ENCODE measurements at places on chromosomes 3 and 15. TPM values are rescaled to one million over a fixed set of nuclear protein-coding genes. Genes with fewer than 3 reads are reported as not detected.
A peak's percentile ranks its signal among the peaks of the same experiment; 100 is the strongest.

The MAP6D1 gene
- 1.2 TPM for total RNA-seq

The TPRA1 gene
- total RNA-seq = 40.6 TPM

The IMP3 gene
- 54.9 TPM for total RNA-seq

The ANKUB1 gene
- total RNA-seq = not detected

The RLBP1 gene
- not detected for total RNA-seq

The FNDC3B gene
- total RNA-seq = 160 TPM

The PDZRN3 gene
- total RNA-seq = 23.9 TPM

The ARNT2 gene
- total RNA-seq = 12.9 TPM

The CFAP92 gene
- 1.9 TPM for total RNA-seq

The PLSCR5 gene
- total RNA-seq = not detected

DNA sequence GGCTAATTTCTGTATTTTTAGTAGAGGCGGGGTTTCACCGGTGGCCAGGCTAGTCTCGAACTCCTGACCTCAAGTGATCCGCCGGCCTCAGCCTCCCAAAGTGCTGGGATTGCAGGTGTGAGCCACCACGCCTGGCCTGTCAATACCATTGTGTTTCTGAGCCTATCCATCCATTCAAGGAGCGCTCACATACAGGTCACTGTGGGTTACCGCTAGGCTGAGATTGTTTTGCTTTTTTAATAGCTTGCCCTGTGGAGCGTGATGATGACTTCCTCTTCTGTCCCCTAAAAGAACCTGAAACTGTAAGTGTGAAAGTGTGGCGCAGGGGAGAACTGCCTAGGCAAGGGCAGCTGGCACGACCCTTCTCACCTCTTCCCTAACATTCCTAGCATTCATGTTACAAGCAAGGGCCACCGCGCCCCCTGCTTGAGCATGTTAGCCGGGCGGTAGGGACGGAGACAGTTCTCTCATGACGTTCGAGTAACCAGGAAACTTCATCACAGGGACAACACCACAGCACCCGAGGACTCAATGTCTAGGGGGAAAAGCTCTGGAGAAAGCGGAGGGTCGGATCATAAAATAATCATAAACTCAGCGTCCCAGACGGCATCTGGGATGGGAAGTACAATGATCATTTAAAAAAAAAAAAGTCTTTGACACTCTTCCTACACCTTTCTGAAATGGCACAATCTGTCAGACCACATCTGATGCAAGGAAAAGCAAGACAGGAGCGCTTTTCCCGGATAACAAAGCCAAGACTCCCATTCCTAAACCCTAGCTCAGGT, 790 bp downstream of the LAMP3 start:
- H3K27me3 ChIP-seq = peaks cover 18% of the 10 kb centered on the region
- H3K4me1 ChIP-seq = peaks cover 3% of the 10 kb centered on the region
- peak overlapping the region; percentile 70 for H3K27ac ChIP-seq
- no peaks in the 10 kb centered on the region for H3K36me3 ChIP-seq

DNA sequence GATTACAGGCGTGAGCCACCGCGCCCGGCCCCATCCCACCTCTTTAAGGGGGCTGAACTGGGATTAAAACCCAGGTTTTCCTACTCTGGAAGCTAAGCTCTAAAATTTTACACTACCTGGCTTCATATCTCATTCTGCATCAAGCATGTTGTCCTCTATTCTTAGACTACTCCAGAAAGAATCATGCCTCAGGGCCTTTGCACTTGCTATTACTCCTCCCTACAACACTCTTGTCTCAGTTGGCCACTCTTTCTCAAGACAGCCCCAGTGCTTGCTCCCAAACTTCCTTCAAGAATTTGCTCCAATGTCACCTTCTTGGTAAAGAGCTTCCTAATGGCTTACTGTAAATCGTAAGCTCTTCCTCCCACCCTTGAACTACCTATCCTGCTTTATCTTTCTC, 521.7 kb downstream of the MAGI1 start:
- no peak for DNase-seq
- no peaks in the 10 kb centered on the region for H3K36me3 ChIP-seq
- no peak overlapping the region for H3K27ac ChIP-seq
- no peaks in the 10 kb centered on the region for H3K27me3 ChIP-seq
- no peak overlapping the region for H3K4me3 ChIP-seq
- H3K4me1 ChIP-seq = no peaks in the 10 kb centered on the region

DNA sequence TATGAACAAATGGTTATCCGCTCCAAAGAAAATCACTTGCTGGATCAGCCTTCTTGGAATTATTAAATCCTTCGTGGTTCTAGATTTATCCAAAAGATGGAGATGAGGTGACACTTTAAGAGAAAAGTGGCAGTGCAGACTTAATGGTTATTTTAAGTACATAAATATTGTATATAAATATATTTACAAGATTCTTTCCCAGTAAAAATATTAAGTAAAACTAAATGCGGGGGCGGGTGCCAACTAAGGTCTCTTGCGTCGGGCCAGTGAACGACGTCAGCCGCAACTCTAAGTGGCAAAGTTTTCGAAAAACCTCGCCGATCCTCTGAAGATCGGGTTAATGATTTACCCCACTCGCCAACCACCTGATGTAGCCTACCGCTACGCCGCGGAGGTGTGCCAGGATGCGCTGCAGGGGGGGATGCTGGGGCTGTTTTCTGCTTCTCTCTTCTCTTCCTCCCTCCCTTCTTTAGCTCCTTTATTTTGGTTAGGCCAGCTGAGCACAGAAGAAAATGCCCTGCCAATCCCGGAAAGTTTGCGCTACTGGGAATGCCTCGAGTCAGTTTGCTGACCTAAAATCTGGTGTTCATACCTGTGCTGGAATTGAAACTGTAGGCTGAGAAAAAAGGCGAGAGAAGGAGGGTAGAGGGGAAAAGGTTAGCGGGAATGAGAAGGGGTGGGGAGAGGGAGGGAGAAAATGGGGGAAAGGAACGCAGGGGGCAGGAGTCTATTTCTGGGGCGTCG, 7.6 kb upstream of the FOXB1 start:
- no peak overlapping the region for H3K4me3 ChIP-seq
- H3K4me1 ChIP-seq = peaks cover 7% of the 10 kb centered on the region
- no peaks in the 10 kb centered on the region for H3K36me3 ChIP-seq
- no peak for DNase-seq

DNA sequence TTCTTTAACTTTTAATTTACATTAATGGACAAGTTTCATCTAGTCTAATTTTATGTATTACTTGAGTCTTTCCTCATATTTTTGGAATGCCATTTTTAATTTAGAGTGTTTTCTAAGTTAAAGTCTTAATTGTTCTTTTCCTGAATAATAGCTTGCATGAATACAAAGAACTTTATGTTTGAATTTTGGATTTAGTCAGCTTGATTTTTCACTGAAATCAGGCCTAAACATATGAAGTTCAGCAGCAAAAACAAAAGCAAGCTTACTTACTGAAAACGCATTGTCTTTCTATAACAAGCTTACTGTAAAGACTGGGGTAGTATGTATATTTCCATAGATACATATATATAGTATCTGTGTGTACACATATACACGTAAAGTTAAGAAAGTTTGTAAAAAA, 126.0 kb downstream of the ZBTB20 start:
- no peaks in the 10 kb centered on the region for H3K36me3 ChIP-seq
- H3K4me3 ChIP-seq = no peak overlapping the region
- no peak for DNase-seq
- no peaks in the 10 kb centered on the region for H3K27me3 ChIP-seq

DNA sequence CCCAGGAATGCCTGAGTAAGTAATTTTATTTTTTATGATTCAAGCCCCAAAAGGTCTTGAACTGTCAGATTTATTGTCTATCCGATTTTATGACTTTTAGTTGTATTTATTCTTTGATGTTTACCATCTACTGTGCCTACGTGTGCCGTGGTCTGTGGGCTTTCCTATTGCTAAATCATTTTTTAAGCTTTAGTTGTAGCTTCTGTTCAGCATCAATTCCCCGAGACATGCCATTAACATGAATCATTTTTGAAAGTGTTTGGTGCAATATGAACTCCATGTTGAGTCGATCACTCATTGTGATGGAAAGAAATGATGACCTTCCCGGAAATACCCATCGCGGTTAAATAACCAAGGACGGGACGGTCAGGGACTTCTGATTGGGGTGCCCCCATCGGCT, 268.7 kb upstream of the THRB start:
- no peaks in the 10 kb centered on the region for H3K4me1 ChIP-seq
- no peak overlapping the region for H3K27ac ChIP-seq
- no peaks in the 10 kb centered on the region for H3K36me3 ChIP-seq
- H3K4me3 ChIP-seq = no peak overlapping the region
- no peaks in the 10 kb centered on the region for H3K27me3 ChIP-seq
- no peak for DNase-seq

GRCh38 chr3:156976933-156977332, 150.8 kb downstream of the LEKR1 start:
- no peaks in the 10 kb centered on the region for H3K27me3 ChIP-seq
- DNase-seq = no peak
- H3K27ac ChIP-seq = no peak overlapping the region

GRCh38 chr3:12139111-12139511, 19.6 kb downstream of the TIMP4 start:
- H3K27me3 ChIP-seq = no peaks in the 10 kb centered on the region
- H3K4me1 ChIP-seq = peaks cover 12% of the 10 kb centered on the region
- H3K27ac ChIP-seq = no peak overlapping the region
- DNase-seq = no peak

GRCh38 chr15:31328428-31328968, 1.9 kb downstream of the KLF13 start:
- H3K27me3 ChIP-seq = no peaks in the 10 kb centered on the region
- H3K27ac ChIP-seq = peak overlapping the region; percentile 94
- H3K4me1 ChIP-seq = peaks cover 48% of the 10 kb centered on the region
- DNase-seq = no peak

DNA sequence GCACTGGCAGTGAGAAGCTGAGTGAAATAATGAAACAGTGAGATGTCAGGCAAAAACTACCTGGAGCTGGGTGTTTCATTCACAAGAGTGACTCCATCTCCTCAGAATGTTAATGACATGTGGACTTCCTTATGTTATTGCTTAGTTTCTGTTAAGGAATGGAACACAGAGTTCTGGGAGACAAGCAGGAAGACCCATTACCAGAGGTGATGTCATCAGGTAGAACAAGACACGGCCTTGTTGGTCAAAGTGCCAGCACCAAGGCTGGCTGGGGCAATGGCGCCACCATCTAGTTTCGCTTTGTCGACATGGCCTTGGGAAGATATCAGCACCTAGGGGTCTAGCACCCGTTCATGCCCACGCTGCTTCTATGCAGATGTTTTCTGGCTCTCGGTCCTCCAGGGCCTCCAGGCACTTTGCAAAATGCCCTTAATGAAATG, 252.2 kb downstream of the FAM43A start:
- no peaks in the 10 kb centered on the region for H3K27me3 ChIP-seq
- no peak for DNase-seq
- no peak overlapping the region for H3K4me3 ChIP-seq
- H3K27ac ChIP-seq = no peak overlapping the region
- no peaks in the 10 kb centered on the region for H3K36me3 ChIP-seq
- no peaks in the 10 kb centered on the region for H3K4me1 ChIP-seq

- H3K4me1 ChIP-seq = peaks cover 9% of the 10 kb centered on the region
- H3K4me3 ChIP-seq = no peak overlapping the region
- no peak overlapping the region for H3K27ac ChIP-seq
- H3K27me3 ChIP-seq = no peaks in the 10 kb centered on the region
- no peak for DNase-seq
These were observed 833.0 kb downstream of the AGBL1 start for GRCh38 chr15:86912661-86913060.

DNA sequence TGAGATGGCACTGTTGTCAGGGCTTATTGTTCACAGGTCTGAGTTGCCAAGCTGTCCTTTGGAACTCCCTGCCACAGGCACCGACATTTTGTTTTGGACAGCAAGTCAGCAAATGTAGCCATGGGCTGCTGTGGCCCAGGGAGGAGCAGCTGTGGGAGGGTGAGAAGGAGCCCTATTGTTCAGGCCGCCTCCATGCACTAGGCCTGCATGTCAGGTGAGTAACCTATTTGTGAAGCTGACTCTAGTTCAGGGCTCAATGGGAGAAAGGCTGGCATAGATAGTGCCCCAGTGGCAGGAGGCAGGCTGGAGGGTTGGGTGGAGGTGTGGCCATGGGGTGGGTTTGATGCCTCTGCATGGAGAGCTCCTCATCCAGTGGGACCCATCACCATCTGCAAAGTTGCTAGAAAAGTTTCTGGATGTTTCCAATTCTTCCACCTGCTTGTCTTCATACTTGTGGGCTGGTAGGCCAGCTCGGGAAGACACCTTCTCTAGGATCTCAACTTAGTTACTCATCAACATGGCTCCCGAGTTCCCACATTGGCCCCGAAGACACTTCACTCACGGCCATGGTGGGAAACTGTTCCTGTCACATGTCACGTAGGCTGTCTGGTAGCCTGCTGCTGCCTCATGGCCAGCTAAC, 19.5 kb downstream of the AMOTL2 start:
- H3K27me3 ChIP-seq = no peaks in the 10 kb centered on the region
- peaks cover 86% of the 10 kb centered on the region for H3K4me1 ChIP-seq
- no peak overlapping the region for H3K4me3 ChIP-seq

- H3K36me3 ChIP-seq = no peaks in the 10 kb centered on the region
- H3K4me3 ChIP-seq = peak overlapping the region; percentile 75
- peak; percentile 71 for DNase-seq
These were observed 595 bp downstream of the DPH6 start for GRCh38 chr15:35545316-35545823.

GRCh38 chr3:57152151-57153143, 12.7 kb downstream of the IL17RD start:
- H3K27me3 ChIP-seq = no peaks in the 10 kb centered on the region
- no peak for DNase-seq
- H3K4me3 ChIP-seq = no peak overlapping the region
- no peak overlapping the region for H3K27ac ChIP-seq

GRCh38 chr3:75906555-75907112, 121.3 kb upstream of the ZNF717 start:
- peak overlapping the region; percentile 19 for H3K4me3 ChIP-seq
- H3K27me3 ChIP-seq = no peaks in the 10 kb centered on the region
- DNase-seq = peak; percentile 70
- no peak overlapping the region for H3K27ac ChIP-seq
- no peaks in the 10 kb centered on the region for H3K4me1 ChIP-seq

GRCh38 chr3:10173926-10174435, 9.3 kb downstream of the IRAK2 start:
- DNase-seq = peak; percentile 79
- no peaks in the 10 kb centered on the region for H3K27me3 ChIP-seq
- H3K4me3 ChIP-seq = no peak overlapping the region
- H3K27ac ChIP-seq = peak overlapping the region; percentile 78

GRCh38 chr3:50652709-50653108, 22.0 kb upstream of the DOCK3 start:
- H3K36me3 ChIP-seq = peaks cover 9% of the 10 kb centered on the region
- H3K4me1 ChIP-seq = no peaks in the 10 kb centered on the region
- no peaks in the 10 kb centered on the region for H3K27me3 ChIP-seq

GRCh38 chr15:74417225-74417624, 16.5 kb downstream of the SEMA7A start:
- no peak overlapping the region for H3K4me3 ChIP-seq
- H3K36me3 ChIP-seq = no peaks in the 10 kb centered on the region
- no peak overlapping the region for H3K27ac ChIP-seq
- peaks cover under 1% of the 10 kb centered on the region for H3K4me1 ChIP-seq
- H3K27me3 ChIP-seq = no peaks in the 10 kb centered on the region

- H3K4me3 ChIP-seq = no peak overlapping the region
- no peak overlapping the region for H3K27ac ChIP-seq
- H3K36me3 ChIP-seq = no peaks in the 10 kb centered on the region
- no peaks in the 10 kb centered on the region for H3K27me3 ChIP-seq
These were observed 117.2 kb downstream of the OXSM start for GRCh38 chr3:25907081-25907480.

- H3K4me3 ChIP-seq = peak overlapping the region; percentile 90
- peak; percentile 81 for DNase-seq
- H3K27me3 ChIP-seq = no peaks in the 10 kb centered on the region
These were observed 666 bp downstream of the SNX33 start for GRCh38 chr15:75648156-75649000.

GRCh38 chr3:153591561-153592245, 429.7 kb downstream of the RAP2B start:
- no peaks in the 10 kb centered on the region for H3K27me3 ChIP-seq
- peaks cover 4% of the 10 kb centered on the region for H3K4me1 ChIP-seq
- no peak overlapping the region for H3K4me3 ChIP-seq
- H3K27ac ChIP-seq = no peak overlapping the region
- DNase-seq = no peak
